RWPE1 (cell line): ENCODE measurements at places on chromosomes 4 and X.

- DNase-seq, result no peak
Observed at GRCh38 chr4:184136525-184136924, 81.1 kb downstream of the ENPP6 start.

DNA sequence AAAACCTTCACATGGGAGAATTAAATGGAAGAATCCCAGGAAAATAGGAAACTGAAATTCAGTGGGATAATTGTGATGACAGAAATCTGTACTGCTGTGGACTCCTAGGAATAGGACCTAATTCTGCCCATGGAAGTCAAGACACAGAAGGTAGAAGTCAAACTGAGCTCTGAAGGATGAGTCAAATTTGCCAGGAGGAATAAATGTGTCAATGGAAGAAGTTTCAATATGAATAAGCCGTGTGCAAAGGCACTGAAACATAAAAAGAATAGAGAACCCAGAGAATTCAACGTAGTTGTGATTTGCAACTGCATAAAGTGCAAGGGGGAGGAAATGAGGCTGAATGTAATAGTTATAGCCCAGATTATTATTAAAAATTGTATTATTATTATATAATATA is 11.6 kb downstream of the ENAM start:
- no peak for DNase-seq

GRCh38 chr4:129176864-129177263 is 80.9 kb downstream of the C4orf33 start:
- no peak for DNase-seq

DNA sequence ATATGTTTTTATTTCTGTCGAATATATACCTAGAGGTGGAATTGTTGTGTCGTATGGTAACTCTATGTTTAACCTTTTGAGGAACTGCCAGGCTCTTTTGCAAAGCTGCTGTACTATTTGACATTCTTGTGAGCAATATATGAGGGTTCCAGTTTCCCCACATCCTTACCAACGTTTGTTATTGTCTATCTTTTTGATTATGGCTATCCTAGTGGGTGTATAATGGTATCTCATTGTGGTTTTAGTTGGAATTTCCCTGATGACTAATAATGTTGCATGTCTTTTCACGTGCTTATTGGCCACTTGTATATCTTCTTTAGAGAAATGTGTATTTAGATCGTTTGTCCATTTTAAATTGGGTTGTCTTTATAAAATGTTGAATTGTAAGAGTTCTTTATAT is 24.5 kb downstream of the REPS2 start:
- no peak for DNase-seq

- no peak for DNase-seq
Observed at GRCh38 chr4:153137677-153138630, 66.3 kb upstream of the TRIM2 start.

- no peak for DNase-seq
Observed at GRCh38 chr4:8304827-8305695, 35.5 kb downstream of the HTRA3 start.

DNA sequence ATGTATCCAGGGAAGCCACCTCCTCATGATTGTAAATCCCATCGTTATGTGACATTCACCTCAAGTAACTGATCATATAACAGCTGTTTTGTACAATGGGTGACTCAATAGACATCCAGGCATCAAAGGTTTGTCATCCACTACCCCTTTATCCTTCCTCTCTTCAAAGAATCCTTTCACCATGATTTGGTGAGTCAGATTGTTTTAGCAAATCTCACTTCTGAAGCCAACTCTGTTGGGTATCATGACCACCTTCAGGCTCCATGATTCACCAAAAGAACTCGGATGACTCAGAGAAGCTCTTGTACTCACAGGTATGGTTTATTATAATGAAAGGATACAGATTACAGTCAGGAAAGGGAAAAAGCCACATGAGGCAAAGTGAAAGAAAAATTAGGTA is 132.1 kb downstream of the PWWP3B start:
- peak; percentile 30 for DNase-seq

DNA sequence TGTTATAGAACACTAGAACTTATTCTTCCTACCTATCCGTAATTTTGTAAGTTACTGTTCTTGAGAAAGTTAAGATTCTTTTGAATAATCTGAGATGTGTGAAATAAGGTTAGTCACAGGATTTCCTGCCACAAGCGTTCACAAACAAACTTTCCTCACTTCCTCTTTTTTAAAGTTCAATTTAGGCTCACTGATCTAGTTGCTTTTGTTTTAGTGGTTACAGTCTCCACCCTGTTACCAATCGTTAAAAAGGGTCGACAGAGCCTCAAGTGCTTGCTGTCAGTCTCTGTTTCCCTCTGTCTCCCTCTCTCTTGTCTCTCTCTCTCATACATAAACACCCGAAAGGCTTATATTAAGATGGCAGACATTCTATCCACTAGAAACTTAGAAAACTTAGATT is 35.9 kb upstream of the STK26 start:
- DNase-seq, result no peak
